ENCODE measurements at places on chromosomes 1 and 21. TPM values are rescaled to one million over a fixed set of nuclear protein-coding genes. Genes with fewer than 3 reads are reported as not detected.

The CD244 gene
- 10.3 TPM for total RNA-seq

GRCh38 chr1:231235526-231236207, 5.3 kb upstream of the GNPAT start:
- no peak for DNase-seq

DNA sequence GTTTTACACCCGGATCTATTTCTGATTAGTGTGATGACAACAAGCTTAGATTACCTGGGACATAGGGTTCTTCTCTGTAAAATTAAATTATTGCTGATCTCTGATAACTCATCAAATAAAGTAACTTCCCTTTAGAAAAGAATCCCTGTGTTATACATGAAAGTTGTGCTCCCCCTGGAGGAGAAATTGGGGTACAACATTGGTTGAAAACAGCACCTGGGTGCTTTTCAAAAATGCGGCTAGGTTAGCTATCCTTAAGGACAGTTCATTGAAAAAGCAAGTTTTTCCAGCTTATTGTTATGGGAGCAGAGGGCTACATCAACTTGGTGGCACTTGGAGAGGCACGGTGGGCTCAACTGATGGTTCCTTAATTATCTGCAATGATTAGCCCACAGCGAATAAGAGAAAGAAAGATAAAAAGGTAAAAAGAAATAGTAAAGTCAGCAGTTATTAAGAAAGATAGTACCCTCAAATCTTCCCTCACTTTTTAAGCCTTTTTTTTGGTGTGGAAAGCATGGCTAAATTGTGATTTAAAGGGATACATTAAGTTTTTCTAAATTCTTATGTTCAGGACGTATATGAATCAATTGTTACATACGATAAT, 97.8 kb downstream of the FMN2 start:
- DNase-seq, result no peak

- DNase-seq, result no peak
Observed at GRCh38 chr1:22471610-22472009, 20.0 kb downstream of the ZBTB40 start.

Measured in omental fat pad (tissue), 4 donors.